ENCODE measurements at places on chromosomes 1 and 21.

- no peak for DNase-seq
Observed at GRCh38 chr1:154843636-154844296, 26.3 kb downstream of the KCNN3 start.

DNA sequence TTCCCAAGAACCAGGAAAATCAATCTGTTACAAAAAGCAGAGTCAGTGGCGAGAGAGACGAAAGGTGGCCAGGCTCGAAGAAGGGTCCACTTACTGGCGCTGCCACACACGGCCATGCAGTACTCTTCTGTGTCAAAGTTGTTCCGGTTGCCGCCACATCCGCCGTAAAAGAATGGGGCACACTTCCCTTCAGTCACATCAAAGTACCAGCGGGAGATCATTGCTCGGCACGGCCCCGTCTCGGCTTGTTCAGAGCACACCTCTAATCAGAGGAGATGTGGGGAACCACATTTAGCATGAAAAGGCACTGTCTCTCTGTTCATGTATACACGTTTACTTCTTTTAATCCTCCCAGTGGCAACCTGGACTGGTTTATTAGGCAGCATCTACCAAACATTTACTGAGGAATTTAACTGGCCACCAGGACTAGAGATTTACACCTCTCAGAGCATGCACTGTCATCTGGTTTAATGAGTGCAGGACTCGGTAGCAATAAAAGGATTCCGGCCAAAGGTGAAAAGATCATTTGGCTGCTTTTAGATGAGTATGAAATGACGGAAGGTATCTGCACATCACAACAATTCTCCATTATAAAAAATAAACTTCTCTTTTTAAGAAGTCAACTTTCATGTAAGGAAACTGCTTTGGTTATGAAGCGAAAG lies 170.5 kb downstream of the APP start:
- peak; percentile 27 for DNase-seq

DNA sequence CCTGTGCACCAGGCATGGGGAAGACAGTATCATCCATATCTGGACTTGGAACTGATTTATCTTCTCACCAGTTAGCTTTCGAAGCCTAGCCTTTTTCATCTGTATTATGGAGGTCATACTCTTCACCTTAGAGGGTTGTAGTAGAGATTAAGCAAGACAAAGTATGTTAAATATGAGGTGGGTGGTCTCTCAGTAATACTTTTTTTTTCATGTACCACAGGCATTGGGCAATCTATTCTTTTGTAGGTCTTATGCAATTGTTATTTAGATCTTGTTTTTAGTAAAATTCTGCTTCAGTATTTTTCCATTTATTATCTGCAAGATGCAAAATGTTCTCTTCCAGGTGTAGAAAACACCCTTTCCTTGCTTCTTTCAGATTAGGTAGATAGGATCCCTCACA lies 35.2 kb upstream of the OR2B11 start:
- no peak for DNase-seq

- DNase-seq = no peak
Observed at GRCh38 chr1:214455971-214456867, 95.2 kb downstream of the PTPN14 start.

GRCh38 chr1:84776639-84777038 lies 86.4 kb upstream of the SSX2IP start:
- no peak for DNase-seq

- DNase-seq = no peak
Observed at GRCh38 chr1:31509124-31510072, 66.9 kb upstream of the TINAGL1 start.
